Activated CD8-positive, alpha-beta memory T cell treated with anti-CD3 and anti-CD28 coated beads for 1 hour (primary cell): ENCODE measurements at places on chromosomes 4 and X.

- DNase-seq: no peak
Measured at GRCh38 chrX:109735202-109735744, 2.2 kb upstream of the ACSL4 start.

- DNase-seq: no peak
Measured at GRCh38 chrX:136421338-136421737, 66.4 kb upstream of the BRS3 start.

- DNase-seq: no peak
Measured at GRCh38 chr4:96835991-96836390, 996.1 kb downstream of the PDHA2 start.

- no peak for DNase-seq
Measured at GRCh38 chrX:71935476-71935875, 24.8 kb downstream of the NHSL2 start.

GRCh38 chr4:83174844-83175414, 60.4 kb upstream of the PLAC8 start:
- no peak for DNase-seq

GRCh38 chr4:101103381-101104142, 243.8 kb downstream of the PPP3CA start:
- no peak for DNase-seq

- no peak for DNase-seq
Measured at GRCh38 chr4:93710101-93710846, 118.3 kb upstream of the ATOH1 start.

- no peak for DNase-seq
Measured at GRCh38 chr4:89427782-89428181, 120.2 kb upstream of the GPRIN3 start.

- no peak for DNase-seq
Measured at GRCh38 chr4:8836664-8837171, 34.9 kb downstream of the HMX1 start.

DNA sequence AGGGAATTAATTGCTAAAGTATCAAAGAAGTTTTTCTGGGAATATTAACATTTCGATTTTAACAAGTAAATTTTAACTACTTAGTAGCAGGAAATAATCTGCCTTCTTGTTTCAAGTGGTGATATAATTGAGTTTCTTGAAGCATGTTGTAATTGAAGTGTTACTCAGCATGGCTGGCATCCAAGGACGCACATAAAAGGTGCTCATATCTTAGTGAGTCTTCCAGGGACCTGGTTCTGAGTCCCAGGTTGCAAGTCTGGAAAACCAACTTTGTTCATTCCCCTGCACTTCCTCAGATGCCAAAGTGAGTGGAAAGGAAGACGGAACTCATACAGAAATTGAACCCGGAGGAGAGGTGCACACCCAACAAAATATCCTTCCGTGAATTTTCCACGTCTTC, 399.6 kb downstream of the NLGN4X start:
- DNase-seq: no peak

- DNase-seq: no peak
Measured at GRCh38 chr4:140090215-140090731, 63.7 kb downstream of the MAML3 start.

DNA sequence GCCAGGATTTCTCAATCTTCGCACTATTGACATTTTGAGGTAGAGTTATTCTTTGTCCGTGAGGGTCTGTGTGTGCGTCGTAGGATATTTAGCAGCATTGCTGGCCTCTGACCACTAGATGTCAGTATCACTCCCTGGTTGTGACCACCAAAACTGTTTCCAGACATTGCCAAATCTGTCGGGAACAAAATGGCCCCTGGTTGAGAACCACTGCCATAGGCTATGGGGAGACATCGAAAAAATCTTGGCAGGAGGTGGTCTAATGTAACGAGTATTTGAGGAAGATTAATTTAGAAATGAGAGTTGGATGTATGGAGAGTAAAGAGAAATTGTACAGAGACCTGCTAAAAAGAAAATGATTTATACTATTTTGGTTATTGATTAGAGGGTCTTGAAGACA, 108.4 kb downstream of the DOCK11 start:
- DNase-seq: no peak
